ENCODE measurements at places on chromosomes 2 and 18. TPM values are rescaled to one million over a fixed set of nuclear protein-coding genes. Genes with fewer than 3 reads are reported as not detected.
A peak's percentile ranks its signal among the peaks of the same experiment; 100 is the strongest.

GRCh38 chr2:217482056-217482710, 520.6 kb downstream of the TNS1 start:
- no peak for DNase-seq

- DNase-seq: no peak
Observed at GRCh38 chr2:196333397-196333796, 162.0 kb upstream of the STK17B start.

DNA sequence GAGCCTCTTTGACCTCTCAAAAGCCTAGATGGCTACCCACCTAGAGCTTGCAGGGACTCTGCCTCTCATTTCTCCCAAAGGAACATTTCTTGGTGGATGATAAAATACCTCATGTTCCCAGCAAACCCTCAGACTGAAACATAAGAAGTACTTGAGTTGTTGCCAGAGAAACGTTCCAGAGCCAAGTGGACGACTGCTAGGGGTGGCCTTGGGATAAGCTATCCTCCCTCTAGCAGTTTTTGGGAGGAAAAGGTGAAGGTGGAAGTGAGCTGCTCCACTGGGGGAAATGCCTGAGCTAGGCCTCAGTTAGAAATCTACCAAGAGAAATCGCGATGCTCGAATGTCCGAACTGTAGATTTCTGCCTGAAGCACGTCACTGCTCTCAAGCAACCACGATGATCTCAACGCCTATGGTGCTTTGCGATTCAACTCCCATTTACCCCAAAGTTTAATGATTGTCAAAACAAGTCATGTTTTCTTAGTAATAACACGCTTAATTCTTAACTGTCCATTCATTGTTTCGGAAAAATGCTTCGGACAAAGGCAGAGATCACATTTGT, 91.5 kb downstream of the CCBE1 start:
- DNase-seq: no peak

DNA sequence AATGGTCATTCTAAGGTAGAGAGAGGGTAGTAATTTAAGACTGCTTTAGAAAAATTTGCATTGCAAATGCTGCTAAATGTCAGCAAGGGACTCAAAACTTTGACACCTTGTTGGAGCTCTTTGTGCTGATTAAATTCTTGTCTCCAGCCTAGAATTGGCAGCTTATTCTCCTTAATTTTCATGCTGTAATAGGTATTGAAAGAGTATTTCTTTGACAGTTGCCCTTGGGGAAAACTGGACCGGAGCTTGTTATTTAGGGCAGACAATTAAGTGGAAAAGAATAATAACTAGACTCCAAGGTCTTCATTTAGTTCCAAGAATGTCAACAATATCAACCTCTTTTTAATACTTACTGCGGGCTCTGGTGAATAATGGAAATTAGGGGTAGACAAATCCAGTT, 264.0 kb downstream of the TPGS2 start:
- DNase-seq: no peak

DNA sequence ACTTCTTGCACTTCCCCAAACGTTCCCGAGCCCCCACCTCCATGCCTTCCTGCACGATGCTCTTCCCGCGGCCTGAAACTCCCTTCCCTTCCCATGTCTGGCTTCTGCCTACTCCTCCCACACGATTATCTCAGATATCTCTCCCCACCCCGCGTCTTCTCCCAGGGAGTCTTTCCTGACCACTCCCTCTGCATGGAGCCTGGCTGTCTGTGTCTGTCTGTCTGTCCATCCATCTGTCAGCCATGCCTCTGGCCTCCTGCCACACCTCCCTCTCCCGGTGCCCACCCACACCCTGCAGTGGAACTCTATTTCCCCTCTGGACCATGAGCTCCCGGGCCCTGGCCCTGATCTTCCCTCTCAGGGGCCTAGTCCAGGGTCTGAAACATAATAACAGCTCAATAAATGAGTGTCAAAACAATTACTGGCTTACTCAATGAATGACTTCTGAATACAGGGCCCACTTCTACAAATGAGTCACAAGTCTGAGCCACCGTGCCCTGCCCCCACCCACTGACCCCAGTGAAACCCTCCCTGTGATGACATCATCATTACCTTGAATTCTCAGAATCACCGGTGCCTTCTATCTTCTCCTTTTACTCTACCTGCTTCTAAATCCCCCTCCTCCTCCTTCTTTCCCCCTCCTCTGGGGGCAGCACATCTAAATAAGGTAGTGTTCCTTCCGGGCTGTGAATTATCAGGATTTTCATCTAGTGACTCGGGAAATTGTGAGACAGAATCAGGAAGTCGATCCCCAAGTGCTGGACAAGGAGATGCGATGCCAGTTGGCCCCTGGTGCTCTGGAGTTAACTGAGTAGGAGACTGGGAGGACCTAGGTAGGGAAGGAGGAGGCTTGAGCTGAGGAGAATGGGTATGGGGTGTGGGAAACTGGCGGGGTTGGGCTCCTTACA, 46.1 kb upstream of the PLB1 start:
- DNase-seq: peak; percentile 84

DNA sequence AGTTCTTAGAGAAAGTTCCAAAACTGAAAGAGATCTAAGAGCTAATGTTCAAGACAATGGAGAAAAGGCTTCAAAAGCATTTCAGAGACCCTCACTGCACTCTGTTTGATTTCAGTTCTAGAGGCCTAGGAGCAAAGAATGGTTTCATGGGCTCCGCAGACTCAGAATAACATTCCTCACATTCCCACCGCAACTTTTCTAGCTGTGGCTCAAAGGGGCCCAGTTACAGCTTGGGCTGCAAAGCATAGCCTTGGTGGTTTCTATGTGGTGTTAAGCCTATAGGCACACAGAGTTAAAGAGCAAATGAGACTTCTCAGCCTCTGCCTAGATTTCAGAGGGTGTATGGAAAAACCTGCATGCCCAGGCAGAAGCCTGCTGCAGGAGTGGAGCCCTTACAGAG, 73.0 kb downstream of the FSIP2 start:
- DNase-seq: no peak

GRCh38 chr18:67735506-67735905, 219.0 kb upstream of the DSEL start:
- DNase-seq: no peak

GRCh38 chr2:37190290-37190689, 1.8 kb upstream of the SULT6B1 start:
- DNase-seq: no peak

- DNase-seq: no peak
Observed at GRCh38 chr2:20485612-20486388, 38.9 kb downstream of the RHOB start.

GRCh38 chr2:225893151-225893550, 493.6 kb downstream of the NYAP2 start:
- DNase-seq: no peak

- DNase-seq: no peak
Observed at GRCh38 chr2:52074130-52074719, 1042.3 kb upstream of the NRXN1 start.

DNA sequence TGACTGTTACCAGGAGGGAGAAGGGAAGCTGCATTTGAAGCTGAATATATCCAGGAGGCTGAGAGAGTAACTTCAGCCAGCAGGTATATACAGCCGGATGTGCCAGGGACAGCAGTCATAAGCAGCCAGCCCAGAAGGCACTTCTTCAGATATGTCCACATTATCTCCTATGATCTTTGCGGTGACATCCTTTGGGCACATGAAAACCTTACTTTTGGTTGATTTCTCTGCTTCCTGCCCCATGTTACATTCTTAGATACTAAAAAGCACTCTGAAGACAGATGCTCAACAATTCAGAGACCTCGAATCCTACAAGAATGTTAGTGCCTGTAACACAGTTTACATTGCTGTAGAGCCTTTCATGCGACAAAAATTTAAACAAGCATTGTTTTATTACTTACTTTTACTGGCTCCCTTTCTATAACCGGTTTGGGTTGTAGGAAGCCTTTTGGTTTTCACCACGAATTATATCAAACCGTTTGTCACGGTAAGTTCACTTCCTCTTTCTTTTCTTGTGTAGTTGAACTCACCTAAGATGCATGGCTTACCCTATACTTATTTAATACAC, 50.3 kb upstream of the TLK1 start:
- DNase-seq: no peak

DNA sequence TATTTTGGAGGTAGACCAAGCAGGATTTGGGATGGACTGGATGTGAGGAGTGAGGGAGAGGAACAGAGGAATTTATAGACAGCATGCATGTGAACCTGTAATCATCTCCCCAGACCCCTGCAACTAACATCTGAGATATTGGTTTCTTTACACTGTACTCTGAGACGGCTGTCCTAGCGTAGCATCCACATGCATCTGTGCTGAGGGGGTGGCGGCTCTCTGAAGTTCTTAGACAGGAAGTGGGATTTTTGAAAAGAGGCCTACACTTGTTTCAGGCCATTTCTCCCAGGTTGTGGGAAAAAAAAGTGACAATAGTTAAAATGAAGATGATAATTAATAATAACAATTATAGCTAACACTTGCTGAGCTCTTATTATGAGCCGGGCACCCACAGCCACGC, 150.2 kb upstream of the GATA6 start:
- DNase-seq: no peak

GRCh38 chr2:158586491-158586890, 129.7 kb downstream of the PKP4 start:
- DNase-seq: no peak

DNA sequence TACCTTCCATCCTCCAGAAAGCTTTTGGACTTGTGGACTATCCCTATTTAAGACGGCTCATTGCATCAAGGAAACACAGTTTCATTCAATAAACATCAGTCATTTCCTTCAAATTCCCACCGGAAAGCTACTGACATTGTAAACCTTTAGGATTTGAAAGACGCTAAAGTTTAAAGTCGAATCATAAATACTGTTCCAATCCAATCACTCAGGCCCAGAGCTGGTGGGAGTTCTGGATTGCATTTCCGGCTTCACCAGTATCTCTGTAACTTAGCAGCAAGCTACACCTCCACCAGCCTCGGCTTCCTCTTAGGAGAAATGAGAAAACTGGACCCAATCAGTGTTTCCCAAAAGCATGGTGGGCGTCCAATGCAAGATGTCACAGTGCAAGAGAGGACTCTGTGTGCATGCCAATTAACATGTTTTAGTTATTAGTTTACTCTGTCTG, 1.6 kb downstream of the WDFY1 start:
- DNase-seq: peak; percentile 50

The SCYGR5 gene
- total RNA-seq: not detected

The NOP58 gene
- total RNA-seq: 296 TPM

The IL1RL2 gene
- total RNA-seq: not detected

The ZNF804A gene
- 1.5 TPM for total RNA-seq

The CLEC4F gene
- not detected for total RNA-seq

The LYPD1 gene
- total RNA-seq: 153 TPM

The POTEJ gene
- 0.06 TPM for total RNA-seq

The ACMSD gene
- not detected for total RNA-seq

The FHOD3 gene
- total RNA-seq: 17.8 TPM
